Neural crest cell (in vitro differentiated cells): ENCODE measurements at places on chromosomes 7 and 10. TPM values are rescaled to one million over a fixed set of nuclear protein-coding genes. Genes with fewer than 3 reads are reported as not detected.

ZPBP gene
- total RNA-seq, result not detected in 2 replicates

OR2A5 gene
- not detected in 2 replicates for total RNA-seq

FXYD4 gene
- not detected in 2 replicates for total RNA-seq

PRPS1L1 gene
- not detected in 2 replicates for total RNA-seq

HTR5A gene
- not detected in 2 replicates for total RNA-seq

SAP25 gene
- 3.4 and 4.6 TPM in 2 replicates for total RNA-seq

- no peaks in the 10 kb centered on the region for H3K36me3 ChIP-seq
- no peaks in the 10 kb centered on the region for H3K4me1 ChIP-seq
- peaks cover 18% of the 10 kb centered on the region for H3K27me3 ChIP-seq
Measured at GRCh38 chr10:22486431-22486830, 141.1 kb downstream of the SPAG6 start.

DNA sequence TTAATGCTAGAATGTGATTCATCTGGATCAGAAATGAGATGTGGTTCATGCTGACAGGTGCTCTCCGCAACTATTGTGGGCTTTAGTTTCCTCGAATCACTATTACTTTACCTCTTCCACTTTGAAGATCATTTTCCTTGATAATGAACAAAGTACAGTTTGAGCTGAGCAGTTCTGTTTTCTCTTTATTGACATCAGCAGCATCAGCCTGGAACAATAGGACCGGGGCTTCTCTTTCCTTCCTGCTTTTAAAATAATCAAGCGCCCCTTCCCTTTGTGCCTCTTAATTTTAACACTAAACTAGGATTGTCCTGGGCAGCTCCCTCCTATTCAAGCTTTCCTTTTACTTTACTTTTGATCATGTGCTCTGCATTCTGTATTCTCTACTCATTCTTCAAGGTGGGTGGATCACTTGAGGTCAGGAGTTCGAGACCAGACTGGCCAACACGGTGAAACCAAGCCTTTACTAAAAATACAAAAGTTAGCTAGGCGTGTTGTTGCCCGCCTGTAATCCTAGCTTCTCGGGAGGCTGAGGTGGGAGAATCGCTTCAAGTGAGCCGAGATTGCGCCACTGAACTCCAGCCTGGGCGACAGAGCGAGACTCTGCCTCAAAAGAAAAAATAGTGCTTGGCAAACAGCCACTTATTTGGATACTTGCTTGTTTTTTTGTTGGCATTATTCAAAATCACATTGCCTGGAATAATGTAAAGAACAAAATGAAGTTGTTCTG is 67.0 kb upstream of the RHEB start:
- H3K27ac ChIP-seq, result no peak overlapping the region
- no peaks in the 10 kb centered on the region for H3K4me1 ChIP-seq
- no peak overlapping the region for H3K4me3 ChIP-seq
- H3K27me3 ChIP-seq, result no peaks in the 10 kb centered on the region

- H3K27ac ChIP-seq, result no peak overlapping the region
- no peak for DNase-seq
- H3K4me3 ChIP-seq, result peak overlapping the region; percentile 69
- peaks cover 3% of the 10 kb centered on the region for H3K36me3 ChIP-seq
- H3K27me3 ChIP-seq, result peaks cover 61% of the 10 kb centered on the region
Measured at GRCh38 chr7:128104108-128104742, 73.0 kb upstream of the LRRC4 start.

DNA sequence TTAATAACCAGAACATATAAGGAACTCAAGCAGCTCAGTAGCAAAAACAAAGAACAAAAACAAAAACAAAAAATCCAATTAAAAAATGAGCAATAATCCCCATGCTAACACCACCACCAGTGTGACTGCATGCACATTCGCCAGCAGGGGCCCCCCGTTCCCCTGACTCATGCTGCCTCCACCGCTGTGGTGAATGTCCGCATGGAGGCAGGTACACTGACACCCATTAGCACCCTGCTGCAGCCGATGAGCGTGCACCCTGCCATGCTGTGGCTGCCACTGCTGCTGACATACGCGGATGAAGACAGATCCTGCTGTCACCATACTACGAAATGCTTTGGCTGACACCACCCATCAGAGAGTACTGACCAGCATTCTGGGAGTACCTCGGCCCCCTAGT is 321.6 kb upstream of the LRRTM3 start:
- no peak for DNase-seq
- no peaks in the 10 kb centered on the region for H3K27me3 ChIP-seq
- peaks cover 12% of the 10 kb centered on the region for H3K36me3 ChIP-seq
- H3K27ac ChIP-seq, result no peak overlapping the region
- H3K4me1 ChIP-seq, result no peaks in the 10 kb centered on the region

GRCh38 chr10:17143055-17143690 is 13.6 kb upstream of the CUBN start:
- no peak overlapping the region for H3K27ac ChIP-seq
- DNase-seq, result no peak
- no peaks in the 10 kb centered on the region for H3K27me3 ChIP-seq
- peaks cover 25% of the 10 kb centered on the region for H3K4me1 ChIP-seq

DNA sequence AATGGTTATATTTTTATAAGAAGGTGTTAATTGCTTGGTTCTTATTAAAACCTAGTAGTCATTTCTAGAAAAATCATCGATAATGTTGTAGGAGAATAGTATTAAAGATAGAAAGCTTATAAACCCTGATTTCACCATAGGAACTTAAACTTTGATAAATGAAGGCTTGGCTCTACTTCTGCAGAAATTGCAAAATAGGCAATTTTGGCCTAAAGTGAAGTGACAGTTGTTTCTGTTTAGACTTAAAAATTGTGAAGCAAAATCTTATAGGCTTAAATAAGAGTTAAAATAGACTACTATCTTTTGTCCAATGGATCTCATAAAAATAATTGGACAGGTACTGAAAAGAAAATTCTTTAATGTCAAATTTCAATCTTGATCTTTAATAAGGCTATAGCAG is 321.6 kb upstream of the FZD8 start:
- no peaks in the 10 kb centered on the region for H3K27me3 ChIP-seq
- H3K4me1 ChIP-seq, result no peaks in the 10 kb centered on the region
- H3K27ac ChIP-seq, result no peak overlapping the region
- no peak overlapping the region for H3K4me3 ChIP-seq
- H3K36me3 ChIP-seq, result peaks cover 2% of the 10 kb centered on the region
- DNase-seq, result no peak

DNA sequence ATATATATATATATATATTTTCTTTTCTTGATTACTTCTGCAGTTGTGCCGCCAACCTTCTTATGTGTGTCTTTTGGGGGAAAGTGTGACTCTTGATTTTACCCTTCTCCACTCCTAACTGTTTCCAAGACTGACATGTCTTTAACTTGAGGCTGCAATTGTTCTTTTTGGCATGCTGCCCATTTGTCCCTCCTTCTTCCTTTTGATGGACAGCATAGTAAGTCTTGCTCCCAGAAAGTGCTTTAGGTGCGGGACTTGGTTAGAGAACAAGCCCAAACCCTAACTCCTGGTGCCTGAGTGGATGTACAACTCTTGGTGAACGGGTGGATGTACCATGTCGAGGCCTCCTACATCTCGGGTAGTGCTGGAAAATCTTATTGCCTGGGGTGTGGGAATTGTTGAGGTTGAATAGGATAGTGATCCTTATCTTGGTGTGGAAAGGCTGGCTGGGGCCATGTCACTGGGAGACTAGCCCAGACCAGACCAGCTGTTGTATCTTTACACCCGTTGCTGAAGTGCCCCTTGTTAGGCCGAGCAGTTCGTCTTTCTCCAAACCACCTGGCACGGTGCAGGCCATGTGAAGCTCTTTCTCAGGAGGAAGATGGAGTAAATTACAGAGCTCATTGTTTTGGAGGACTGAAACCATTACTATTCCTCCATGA is 16.3 kb downstream of the TCF7L2 start:
- no peak overlapping the region for H3K27ac ChIP-seq
- H3K36me3 ChIP-seq, result peaks cover 22% of the 10 kb centered on the region
- peaks cover 45% of the 10 kb centered on the region for H3K4me1 ChIP-seq
- no peak for DNase-seq
- H3K27me3 ChIP-seq, result no peaks in the 10 kb centered on the region

- H3K27me3 ChIP-seq, result no peaks in the 10 kb centered on the region
- peaks cover 5% of the 10 kb centered on the region for H3K4me1 ChIP-seq
- H3K36me3 ChIP-seq, result peaks cover 3% of the 10 kb centered on the region
- H3K27ac ChIP-seq, result no peak overlapping the region
- DNase-seq, result no peak
- no peak overlapping the region for H3K4me3 ChIP-seq
Measured at GRCh38 chr7:111485701-111486380, 76.5 kb downstream of the IMMP2L start.

DNA sequence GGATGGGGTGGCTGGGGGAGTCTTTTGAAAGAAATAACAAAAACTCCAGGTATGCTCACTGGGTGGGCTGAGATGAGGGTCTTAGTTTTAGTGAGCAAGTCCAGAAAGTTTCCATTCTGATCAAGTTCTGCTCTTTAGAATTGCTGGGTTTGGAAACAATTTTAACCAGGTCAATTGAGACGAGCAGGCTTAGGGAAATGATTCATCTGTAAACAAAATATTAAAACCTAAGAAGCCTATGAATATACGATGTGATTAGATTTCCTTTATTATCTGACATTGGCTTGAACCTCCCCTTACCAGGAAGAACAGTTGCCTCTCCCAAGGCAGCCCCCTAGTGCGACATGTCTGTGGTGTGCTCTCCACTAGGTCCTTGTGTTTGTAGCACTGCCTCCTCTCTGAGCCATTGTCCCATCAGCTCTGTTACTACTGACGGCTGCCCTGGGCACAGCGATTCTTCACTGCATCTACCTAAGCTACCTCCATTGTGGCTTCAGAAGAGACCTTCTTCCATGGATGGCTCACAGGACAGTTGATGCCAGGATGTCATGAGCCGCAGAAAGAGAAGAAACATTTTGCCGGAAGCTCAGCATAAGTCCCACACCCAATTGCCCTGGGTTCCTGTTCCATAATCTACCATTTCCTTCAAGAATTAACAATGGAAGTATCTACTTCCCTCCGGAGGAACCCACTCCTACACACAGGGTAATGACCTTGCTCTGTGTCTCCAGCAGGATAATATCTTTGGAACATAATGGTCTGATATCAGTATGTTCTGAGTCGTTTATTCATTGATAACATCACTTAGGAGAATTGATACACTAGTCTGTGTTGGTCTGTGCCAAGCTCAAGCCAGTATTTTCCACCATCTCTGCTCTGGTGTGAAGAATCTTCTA is 95.1 kb upstream of the ITGB1 start:
- no peak overlapping the region for H3K27ac ChIP-seq
- DNase-seq, result no peak
- no peaks in the 10 kb centered on the region for H3K36me3 ChIP-seq
- H3K4me1 ChIP-seq, result peaks cover 4% of the 10 kb centered on the region
- H3K27me3 ChIP-seq, result no peaks in the 10 kb centered on the region
- no peak overlapping the region for H3K4me3 ChIP-seq

GRCh38 chr10:33754052-33754451 is 419.6 kb upstream of the NRP1 start:
- DNase-seq, result no peak
- H3K27ac ChIP-seq, result no peak overlapping the region
- H3K36me3 ChIP-seq, result no peaks in the 10 kb centered on the region
- H3K4me1 ChIP-seq, result peaks cover 1% of the 10 kb centered on the region
- no peak overlapping the region for H3K4me3 ChIP-seq

DNA sequence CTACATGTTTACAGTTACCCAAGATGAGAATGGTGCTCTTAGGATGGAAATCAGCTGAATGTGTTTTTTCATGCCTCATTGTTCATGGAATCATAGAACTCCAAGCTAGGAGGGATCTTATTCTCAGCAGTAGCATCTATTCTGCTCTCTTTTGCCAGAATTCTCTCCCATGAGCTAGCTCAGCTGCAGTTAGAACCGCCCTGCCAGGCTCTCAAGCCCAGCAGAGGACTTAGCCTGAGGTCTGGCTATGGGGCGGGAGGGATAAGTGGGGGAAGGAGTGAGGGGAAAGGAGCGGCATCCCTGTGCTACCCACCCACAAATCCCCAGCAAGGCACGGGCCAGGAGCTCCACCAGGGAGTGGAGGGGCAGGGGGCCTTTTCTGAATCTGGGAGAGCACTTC is 120.7 kb upstream of the PLXNA4 start:
- peaks cover 3% of the 10 kb centered on the region for H3K27me3 ChIP-seq
- no peaks in the 10 kb centered on the region for H3K4me1 ChIP-seq
- no peaks in the 10 kb centered on the region for H3K36me3 ChIP-seq
- no peak overlapping the region for H3K4me3 ChIP-seq

- H3K36me3 ChIP-seq, result peaks cover 4% of the 10 kb centered on the region
- no peak overlapping the region for H3K4me3 ChIP-seq
- H3K27ac ChIP-seq, result no peak overlapping the region
Measured at GRCh38 chr10:50561816-50562215, 61.9 kb downstream of the SGMS1 start.

DNA sequence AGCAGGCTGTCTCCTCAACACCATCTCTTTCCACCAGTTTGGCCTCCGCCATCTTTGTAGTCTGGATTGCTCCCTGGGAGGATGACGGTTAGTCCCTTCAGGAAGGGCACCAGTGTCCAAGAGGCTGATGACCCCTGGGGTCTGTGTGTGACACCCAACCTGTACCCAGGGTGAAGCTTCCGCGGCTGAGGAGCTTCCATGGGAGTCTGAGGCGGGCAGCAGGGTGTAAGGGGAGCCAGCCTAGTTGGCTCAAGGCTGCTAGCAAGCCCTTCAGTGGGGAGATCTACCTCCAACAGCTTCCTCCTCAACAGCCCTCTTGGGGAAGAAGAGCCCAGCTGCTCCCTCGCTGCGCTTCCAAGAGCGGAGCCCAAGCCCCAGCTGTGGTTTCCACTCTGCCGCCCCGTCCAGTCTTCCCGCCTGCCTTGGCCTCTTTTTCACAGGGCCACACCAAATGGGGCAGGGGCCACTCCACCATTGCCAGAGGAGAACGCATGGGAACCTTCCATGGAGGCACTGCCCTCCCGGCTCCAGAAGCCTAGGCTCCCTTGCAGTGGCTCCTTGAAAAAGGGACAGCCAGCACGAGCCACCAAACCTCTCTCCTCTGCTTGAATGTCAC is 57.4 kb downstream of the TMEM209 start:
- no peak overlapping the region for H3K4me3 ChIP-seq
- no peaks in the 10 kb centered on the region for H3K36me3 ChIP-seq
- no peaks in the 10 kb centered on the region for H3K27me3 ChIP-seq

- no peak overlapping the region for H3K27ac ChIP-seq
- H3K4me3 ChIP-seq, result no peak overlapping the region
- H3K4me1 ChIP-seq, result no peaks in the 10 kb centered on the region
- peaks cover 2% of the 10 kb centered on the region for H3K36me3 ChIP-seq
- DNase-seq, result no peak
Measured at GRCh38 chr7:50502001-50502684, 52.0 kb upstream of the FIGNL1 start.
